ENCODE measurements at places on chromosomes 3 and 15.

DNA sequence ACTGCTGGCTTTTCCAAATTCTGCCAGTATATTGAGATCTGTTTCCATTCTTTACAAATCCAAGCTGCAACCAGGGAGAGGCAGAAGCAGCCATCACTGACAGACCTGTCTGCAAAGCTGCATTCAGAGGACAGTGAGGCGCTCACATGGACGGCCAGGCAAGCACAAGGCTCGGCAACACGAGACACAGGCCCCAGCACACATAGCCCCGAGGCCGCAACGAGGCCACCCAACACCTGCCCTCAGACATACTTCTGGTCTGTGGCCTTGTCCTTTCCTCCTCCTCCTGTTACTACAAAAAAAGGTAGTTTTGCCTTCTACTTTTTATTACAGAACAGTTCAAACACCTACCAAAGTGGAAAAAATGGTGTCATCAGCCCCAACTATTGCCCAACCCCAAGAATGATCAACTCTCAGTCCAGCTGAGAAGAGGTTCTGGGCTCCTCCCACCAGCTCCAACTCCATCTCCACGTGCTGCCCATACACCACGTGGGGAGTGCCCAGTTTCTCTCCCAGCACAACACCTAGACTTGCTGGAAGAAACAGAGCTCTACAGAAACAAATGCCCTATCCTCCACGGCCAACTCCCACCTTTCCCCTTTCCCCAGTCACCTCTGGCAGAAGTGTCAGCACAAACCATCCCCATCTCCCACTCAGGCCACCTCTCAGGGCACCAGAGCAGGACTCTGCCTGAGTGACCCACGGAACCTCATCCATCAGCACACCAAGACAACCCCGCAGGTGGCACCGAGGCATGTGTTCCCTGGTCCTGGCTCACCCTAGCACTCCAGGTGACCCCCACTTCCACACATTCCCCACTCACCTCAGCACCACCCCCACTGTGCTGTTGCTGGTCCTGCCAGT is 7.4 kb downstream of the ZXDC start:
- peak; percentile 23 for DNase-seq

GRCh38 chr3:138241061-138241460 is 54.0 kb downstream of the ARMC8 start:
- DNase-seq: no peak

- DNase-seq: no peak
These were observed 29.7 kb downstream of the CYFIP1 start for GRCh38 chr15:22950256-22950990.

- DNase-seq: no peak
These were observed 22.3 kb upstream of the P2RY13 start for GRCh38 chr3:151351648-151352047.

GRCh38 chr3:3196148-3196861 is 16.8 kb upstream of the CRBN start:
- no peak for DNase-seq

GRCh38 chr15:72037321-72037720 is 80.6 kb downstream of the MYO9A start:
- DNase-seq: no peak

- DNase-seq: no peak
These were observed 91.8 kb upstream of the ALDH1A3 start for GRCh38 chr15:100787567-100788417.

DNA sequence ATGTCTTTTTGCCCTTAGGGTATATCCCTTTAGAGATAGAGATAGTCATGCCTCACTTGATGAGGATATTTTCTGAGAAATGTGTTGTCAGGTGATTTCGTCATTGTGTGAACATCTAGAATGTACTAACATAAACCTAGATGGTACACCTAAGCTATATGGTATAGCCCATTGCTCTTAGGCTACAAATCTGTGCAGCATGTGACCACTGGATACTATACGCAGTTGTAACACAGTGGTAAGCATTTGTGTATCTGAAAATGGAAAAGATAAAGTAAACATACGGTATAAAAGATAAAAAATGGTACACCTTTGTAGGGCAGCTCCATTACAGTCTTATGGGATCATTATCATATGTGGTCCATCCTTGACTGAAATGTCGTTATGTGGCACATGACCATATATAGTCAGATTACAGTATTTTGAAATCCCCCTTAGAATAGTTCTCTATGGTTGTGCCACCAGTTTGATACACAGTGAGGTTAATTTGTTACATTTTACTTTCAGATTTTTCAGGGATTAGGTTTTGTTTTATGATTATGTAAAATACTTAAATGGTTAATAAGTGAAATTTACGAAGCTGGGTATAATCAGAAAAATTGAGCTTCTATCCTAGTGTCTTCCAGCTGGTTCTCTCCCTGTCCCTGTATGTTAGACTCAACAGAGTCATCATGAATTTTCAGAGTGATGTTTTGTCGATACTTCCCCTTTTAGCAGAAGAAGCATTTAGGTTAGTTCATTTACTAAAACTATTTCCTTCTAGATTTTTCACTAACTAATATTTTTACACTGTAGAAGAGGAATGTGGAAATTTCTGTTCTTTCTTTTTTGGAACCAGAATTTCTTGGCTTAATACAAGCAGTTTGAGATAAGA is 12.8 kb downstream of the SETD5 start:
- no peak for DNase-seq

DNA sequence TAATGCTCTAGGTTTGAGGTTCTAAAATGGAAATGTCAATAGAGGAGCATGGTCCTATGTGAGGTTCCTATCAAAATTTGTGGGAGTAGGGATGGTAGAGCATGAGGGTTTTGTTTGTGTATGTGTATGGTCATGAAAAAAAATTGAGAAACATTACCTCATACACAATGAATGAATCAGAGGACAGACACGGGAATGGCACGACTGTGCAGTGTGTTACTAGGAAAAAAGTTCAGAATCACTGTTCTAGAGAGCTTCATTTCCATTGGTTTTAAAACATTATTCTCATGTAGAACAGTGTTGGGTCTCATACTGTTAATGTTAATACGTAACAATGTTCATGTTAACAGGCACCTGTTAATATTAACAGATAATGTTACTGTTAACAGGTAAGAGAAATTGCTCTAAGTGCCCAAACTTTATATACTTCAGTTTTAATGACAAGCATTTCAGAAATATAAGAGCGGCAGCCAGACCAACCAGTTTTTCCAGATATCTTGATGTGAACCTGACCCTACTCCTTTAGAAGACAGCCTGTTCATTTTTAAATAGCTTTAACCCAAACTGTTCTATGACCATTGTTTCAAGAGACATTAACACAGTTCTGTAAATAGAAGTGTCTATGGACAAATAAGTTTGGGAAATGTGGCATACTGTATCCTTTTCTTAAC is 48.0 kb downstream of the SLC15A2 start:
- DNase-seq: no peak

DNA sequence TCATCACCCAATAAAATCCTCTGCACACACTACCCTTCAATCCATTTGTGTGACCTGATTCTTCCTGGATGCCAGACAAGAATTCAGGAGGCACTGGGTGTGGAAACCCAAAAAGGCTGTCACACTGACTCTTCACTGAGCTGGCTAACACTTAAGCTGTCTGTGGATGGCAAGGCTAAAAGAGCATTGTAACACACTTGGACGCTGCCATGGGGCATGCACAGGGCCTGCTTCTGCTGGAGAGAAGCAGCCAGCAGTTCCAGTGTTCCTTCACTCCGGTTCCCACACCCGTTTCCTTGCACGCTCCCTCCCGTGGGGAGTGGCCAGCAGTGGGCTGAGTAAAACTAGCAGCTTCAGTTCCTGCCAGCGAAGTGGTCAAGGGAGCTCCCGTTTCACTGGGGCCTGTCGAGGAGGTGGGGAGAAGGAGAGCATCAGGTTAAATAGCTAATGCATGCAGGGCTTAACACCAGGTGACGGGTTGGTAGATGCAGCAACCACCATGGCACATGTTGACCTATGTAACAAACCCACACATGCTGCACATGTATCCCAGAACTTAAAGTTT is 737.1 kb downstream of the FHIT start:
- no peak for DNase-seq

GRCh38 chr15:80118956-80119355 is 33.8 kb upstream of the FAH start:
- no peak for DNase-seq

DNA sequence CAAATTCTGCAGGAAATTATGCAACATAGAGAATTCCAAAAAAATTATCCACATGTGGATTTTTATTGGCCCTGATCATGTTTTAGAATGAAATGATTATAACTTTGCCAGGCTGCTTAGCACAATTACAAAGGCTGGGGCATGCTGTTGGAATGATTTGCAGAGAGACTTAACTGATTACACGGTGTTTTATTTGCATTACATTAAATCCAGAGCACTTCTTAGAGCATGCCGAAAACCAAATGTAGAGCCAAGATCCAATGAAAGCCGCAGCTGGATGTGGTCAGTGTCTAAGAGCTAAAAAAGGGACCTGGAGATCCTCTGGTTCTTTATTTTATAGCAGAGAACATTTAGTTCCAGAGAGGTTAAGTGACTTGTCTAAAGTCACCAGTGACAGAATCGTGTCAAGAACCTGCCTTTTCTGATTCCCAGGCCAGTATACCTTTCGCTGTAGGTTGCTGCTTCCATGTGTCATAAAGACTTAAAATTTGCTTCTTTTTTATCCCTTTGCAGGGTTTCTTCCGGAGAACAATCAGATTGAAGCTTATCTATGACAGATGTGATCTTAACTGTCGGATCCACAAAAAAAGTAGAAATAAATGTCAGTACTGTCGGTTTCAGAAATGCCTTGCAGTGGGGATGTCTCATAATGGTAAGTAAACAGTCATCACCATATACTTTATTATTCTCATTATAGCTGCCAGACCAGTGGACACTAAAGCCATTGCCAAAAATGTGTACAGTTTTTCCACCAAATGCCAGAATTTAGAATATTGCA is 92.0 kb upstream of the TSEN2 start:
- no peak for DNase-seq

- DNase-seq: no peak
These were observed 26.2 kb upstream of the SRP14 start for GRCh38 chr15:40065166-40065565.

GRCh38 chr15:55942332-55942731 is 51.1 kb downstream of the NEDD4 start:
- no peak for DNase-seq

DNA sequence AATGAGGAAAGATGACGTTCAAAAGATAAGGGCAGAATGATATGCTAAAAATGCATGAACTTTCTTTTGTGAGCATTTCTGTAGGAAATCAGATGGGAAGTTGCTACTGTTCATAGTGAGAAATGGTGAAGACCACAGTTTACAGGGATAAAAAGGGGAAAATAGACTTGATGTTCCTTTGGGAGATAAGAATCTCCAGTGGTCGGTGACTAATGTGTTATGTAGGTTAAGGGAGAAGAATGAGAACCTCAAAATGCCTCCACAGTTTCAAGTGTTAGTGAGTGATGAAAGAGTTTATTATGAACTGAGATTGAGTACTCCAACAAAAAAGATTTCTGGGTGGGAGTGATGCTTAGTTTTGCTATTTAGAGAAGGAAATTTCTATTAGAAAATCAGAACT is 247.2 kb downstream of the LSAMP start:
- no peak for DNase-seq

GRCh38 chr3:149828390-149828789 is 15.4 kb downstream of the RNF13 start:
- DNase-seq: no peak

- DNase-seq: no peak
These were observed 21.0 kb upstream of the CYP11A1 start for GRCh38 chr15:74388363-74388951.

DNA sequence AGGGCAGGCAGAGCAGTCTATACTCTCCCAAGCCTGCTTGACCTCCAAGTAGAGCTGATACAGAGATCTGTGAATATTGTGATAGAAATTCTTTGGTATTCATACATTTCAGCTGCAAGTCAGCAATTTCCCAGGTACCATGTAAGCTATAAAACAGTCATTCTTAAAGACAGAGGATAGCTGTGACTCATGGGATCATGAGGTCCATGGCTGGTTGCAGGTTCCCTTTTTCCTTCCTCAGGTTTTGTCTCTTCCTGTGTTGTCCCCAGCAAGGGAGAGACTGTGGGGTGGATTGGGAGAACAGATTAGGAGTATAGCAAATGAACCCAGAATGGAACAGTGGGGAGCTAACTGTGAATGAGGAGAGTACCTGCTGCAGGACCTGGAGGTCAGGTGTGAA is 5.4 kb upstream of the P4HTM start:
- DNase-seq: no peak

GRCh38 chr3:10674578-10674977 is 141.4 kb upstream of the SLC6A11 start:
- DNase-seq: no peak

DNA sequence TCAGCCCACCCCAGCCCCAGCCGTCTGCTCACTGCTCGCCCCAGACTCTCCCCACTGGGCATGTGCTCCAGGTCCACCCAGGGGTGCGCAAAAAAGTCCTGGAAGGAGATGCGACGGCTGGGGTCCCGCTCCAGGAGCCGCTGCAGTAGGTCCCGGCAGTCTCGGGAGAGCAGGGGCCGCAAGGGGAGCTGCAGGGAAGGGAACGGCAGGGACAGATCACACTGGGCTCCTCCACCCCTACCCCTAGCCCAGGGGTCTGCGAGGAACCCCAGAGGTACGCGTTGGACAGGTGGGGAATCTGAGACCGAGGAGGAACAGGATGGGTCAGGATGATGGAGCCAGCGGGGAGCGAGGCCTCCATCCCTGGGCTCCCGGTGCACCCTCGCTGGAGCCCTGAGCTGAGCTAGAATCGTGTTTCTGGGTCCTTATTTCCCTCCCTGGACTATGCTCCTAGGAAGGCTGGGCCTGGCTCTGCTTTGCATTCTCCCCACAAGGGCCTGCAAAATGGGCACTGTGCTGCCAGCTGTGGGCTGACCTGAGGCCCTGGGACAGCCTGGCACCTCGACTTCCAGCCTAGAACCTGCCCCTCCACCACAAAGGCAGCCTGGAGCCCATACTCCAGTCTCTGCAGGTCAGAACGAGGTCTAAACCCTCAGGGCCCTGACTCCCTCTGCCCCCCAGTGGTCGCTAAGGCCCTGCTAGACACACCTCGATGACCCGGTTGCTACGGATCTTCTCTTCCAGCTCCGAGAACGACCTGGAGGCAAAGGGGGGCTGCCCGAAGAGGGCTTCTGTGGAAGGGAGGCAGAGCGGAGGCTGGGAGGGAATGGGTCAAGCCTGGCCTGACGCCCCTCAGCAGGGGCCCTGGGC is 3.2 kb downstream of the ULK3 start:
- DNase-seq: no peak

- DNase-seq: no peak
These were observed 778 bp downstream of the ARL6 start for GRCh38 chr3:97765336-97765735.

GRCh38 chr15:53962646-53963561 is 15.3 kb upstream of the UNC13C start:
- peak; percentile 30 for DNase-seq

DNA sequence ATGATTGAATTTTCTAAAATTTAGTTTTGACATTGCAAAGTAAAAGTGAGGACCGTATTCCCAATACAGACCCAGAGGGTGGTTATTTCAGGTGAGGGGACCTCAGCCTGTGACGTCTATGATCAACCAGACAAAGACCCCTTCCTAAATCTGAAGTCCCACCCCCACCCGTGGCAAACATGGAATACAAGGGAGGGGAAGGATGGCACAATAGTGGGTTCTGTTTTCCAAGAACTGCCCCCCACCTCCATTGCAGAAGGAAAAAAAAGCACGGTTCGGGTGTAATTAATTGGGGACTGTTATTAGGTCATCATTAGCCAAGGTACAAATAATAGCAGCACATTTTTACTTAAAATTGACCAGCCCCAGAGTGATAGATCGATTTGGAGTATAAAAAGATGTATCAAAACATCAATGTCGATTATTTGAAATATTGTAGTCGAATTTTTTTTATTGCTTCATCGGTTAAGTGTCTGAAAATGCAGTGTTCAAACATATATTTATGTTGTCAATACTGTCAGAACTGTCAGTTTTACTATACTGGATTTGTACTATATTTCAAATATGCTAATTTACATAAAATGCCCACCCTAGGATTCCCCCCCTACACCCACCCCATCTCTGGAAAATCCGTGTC is 7.5 kb upstream of the MEIS2 start:
- DNase-seq: no peak
